Stimulated activated CD4-positive, alpha-beta T cell treated with anti-CD3 and anti-CD28 coated beads, Interleukin-1b, Interleukin-23, amount 100 ng/mL, for 4 hours (primary cell): ENCODE measurements at places on chromosomes 12 and 14.
A peak's percentile ranks its signal among the peaks of the same experiment; 100 is the strongest.

- DNase-seq = no peak
These were observed 160.2 kb downstream of the DAD1 start for GRCh38 chr14:22428700-22429291.

DNA sequence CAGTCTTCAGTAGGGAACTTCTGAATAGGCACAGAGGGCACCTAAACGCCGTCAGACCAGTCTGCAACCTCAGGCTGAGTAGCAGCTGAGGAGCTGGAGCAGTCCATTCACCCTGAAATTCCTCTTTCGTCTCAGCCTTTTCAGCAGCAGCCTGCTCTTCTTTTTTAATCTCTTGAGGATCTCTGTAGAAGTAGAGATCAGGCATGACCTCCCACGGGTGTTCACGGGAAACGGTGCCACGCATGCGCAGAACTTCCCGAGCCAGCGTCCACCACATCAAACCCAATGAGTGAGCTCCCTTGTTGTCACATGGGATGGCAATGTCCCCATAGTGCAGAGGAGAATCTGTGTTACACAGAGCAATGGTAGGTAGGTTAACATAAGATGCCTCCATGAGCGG lies 11.1 kb upstream of the MARK3 start:
- DNase-seq = no peak

GRCh38 chr14:86604561-86604960 lies 1074.6 kb downstream of the FLRT2 start:
- DNase-seq = no peak

DNA sequence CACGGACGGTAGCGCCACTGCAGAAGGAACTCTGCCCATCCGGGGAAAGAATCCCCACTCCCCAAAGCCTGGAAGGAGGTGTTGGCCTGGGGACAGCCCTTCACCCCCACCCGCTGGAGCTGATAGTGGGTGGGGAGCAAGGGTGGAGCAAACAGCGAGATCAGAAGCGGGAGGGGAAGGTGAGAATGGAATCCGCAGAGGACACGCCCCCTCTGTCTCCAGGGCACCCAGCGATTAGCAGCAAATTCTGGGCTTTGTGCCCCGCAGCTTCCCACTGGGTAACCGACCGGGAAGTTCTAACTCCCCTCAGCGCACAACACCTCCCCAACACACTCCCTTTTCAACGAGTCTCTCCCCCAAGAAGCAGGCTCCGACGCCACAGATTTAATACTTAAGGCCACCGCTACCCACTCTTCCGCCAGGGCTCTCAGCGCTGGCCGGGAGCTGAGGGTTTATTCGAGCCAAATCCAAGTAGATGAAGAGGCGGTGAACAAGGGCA lies 1.4 kb downstream of the SLC25A29 start:
- no peak for DNase-seq

GRCh38 chr14:94005324-94006073 lies 8.4 kb downstream of the CCDC197 start:
- DNase-seq = no peak

- DNase-seq = no peak
These were observed 66.7 kb upstream of the PTGR2 start for GRCh38 chr14:73784988-73785313.

DNA sequence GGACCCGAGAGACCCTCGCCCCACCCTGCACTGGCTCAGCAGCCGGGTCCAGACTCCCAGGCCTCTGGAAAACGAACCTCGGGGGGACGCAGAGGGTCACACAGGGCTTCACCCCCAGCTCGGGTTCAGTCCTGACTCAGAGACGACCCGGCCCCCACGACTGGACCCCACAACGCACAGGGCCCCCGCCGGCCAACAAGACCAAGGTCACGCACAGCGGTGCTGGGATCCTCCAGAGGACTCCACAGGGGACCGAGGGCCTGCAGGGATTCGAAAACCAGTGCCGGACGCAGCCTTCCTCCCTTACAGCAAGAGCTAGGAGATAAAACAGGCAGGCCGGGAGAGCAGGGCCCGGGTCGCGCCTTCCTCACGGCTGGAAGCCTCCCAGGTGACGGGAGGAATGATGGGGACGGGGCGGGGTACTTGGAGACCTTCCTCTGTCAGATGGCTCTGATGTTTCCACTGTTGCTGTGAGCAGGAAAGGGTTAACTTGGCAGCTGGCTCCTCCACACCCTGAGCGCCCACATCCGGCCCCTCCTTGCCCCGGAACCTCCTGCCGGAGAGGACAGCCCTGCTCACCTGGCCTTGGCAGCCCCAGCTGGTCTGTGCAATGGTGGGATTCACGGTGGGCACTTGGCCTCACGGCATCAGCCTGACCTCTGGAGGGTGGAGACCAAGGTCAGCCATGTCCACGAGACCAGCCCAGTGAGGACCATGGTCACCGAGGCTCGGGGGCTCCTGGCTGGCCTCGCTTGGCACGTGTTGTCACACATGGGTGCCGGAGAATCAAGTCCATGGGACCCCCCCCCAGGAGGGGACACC lies 46.2 kb downstream of the GALNT9 start:
- no peak for DNase-seq

GRCh38 chr12:34626363-34627157 lies 604.3 kb downstream of the ALG10 start:
- no peak for DNase-seq

DNA sequence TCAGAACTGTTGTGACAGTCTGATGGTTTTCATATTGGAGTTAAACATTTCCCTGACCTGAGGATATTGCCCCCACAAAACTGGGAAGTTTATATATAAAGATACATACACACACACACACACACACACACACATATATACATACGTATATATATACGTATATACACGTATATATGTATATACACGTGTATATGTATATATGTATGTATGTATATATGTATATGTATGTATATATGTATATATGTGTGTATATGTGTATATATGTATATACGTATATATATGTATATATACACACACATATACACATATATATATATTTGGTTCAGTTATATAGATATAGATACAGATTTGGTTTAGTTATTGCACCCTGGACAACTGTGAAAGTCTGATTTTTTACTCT lies 65.7 kb downstream of the ATP2B1 start:
- no peak for DNase-seq

- no peak for DNase-seq
These were observed 55.5 kb downstream of the KCNA5 start for GRCh38 chr12:5099136-5099535.

GRCh38 chr14:76834241-76834661 lies 8.0 kb downstream of the LRRC74A start:
- DNase-seq = no peak

DNA sequence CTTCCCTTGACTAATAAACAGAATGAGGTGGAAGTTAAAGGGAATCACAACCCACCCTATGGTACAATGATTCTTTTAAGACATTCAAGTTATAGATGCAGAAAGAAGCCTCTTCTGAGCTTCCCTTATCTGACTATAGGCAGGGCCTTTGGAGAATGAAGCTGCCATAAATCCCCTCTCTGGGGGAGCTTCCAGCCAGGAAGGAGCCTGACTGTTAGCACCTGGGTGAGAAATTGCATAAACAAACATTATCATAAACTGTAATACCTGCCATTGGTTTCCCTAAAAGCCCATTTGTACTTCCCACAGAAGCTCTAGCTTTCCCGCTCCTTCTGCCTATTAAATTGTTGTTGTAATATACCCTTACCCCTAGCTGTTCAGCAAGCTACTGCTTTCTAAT lies 81.3 kb upstream of the RESF1 start:
- DNase-seq = no peak

- no peak for DNase-seq
These were observed 34.5 kb upstream of the ARID2 start for GRCh38 chr12:45695035-45695434.

DNA sequence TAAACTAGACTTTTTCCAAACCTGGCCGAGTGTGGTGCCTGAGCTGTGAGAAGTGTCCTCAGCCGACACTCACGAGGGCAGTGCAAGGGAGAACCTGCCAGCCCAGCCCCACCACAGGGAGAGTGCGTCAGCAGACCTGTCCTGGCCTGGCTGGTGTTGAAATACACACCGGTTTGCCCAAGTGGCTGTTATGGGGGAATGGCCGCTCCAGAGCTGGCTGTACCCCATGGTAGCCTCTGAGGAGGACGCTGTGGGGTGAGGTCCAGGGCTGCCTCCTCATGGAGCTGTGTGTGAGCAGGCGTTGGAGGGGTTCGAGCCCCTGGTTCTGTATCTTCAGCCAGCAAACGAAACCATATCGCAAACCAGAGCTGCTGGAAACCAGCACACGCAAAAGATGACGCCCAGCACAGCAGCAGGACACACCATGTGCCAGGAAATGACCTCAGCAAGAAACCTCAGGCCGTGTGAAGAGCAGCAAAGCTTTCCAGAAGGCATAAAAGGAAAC lies 9.4 kb downstream of the ANKRD9 start:
- DNase-seq = no peak

- DNase-seq = no peak
These were observed 77.3 kb upstream of the LTA4H start for GRCh38 chr12:96112733-96113132.

- DNase-seq = no peak
These were observed 120.5 kb downstream of the AKAP6 start for GRCh38 chr14:32449648-32450047.

DNA sequence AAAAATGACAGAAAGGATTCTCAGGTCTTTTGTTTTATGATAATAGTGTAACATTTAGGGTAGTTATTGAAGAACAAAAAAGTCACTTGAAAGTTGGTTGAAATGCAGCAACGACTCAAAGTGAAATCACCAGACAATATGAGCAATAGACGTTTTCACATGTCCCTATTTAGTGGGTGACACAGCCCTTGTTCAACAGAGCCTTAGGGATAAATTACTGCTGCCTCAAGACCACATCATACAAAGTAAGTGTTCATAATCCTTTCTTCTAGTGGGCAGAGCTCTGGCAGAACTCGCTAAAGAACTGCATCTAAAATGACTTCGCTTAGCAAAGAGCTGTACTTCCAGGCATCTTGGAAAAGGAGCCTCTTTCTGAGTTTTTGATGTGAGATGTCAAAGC lies 128.5 kb upstream of the LMNTD1 start:
- no peak for DNase-seq

DNA sequence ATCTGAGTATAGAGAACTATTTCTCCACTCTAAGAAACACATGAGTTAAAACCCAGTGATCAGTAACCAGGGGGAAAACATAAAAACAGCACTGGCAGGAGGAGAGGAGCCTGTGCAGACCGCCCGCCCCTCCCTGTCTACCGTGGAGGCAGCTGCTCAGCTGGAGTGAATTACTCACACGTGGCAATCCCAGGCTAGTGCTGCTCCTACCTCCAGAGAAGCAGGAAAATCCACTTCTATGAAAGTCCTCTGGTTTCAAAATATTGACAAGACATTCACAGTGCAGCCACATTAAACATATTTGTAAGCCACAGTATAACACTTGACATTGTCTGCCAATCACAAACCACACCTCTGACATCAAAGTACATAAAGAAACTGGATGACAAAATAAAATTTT lies 16.7 kb downstream of the TMEM132D start:
- DNase-seq = no peak

- DNase-seq = no peak
These were observed 50.6 kb downstream of the EP400 start for GRCh38 chr12:132000286-132000872.

DNA sequence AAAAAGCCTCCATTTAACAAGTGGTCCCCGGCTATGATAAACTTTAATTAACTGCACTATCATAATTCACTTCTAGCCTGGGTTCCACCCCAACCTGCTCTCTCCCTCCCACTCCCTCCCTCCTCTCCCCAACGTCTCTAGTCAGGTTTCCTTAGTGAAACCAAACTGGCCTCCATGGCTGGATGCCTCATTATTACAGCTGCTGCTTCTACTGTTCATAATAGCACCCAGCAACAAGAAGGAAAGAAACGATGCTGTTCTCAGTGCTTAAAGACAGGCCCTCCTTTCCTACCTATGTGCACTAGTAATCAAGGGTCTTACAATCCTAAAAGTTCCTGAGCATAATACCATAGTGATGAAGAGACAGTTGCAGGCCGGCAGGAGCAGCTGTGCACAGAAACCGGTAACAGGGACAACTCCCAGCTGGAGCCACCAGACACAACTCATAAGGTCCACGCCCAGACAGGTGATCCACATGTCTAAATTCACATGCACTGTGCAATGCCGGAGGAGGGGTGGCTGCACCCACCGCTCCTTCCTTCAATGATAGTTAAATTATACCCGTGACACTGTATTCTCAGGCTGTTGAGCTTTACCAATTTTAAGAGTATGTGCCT lies 6.2 kb downstream of the IRF2BPL start:
- no peak for DNase-seq

DNA sequence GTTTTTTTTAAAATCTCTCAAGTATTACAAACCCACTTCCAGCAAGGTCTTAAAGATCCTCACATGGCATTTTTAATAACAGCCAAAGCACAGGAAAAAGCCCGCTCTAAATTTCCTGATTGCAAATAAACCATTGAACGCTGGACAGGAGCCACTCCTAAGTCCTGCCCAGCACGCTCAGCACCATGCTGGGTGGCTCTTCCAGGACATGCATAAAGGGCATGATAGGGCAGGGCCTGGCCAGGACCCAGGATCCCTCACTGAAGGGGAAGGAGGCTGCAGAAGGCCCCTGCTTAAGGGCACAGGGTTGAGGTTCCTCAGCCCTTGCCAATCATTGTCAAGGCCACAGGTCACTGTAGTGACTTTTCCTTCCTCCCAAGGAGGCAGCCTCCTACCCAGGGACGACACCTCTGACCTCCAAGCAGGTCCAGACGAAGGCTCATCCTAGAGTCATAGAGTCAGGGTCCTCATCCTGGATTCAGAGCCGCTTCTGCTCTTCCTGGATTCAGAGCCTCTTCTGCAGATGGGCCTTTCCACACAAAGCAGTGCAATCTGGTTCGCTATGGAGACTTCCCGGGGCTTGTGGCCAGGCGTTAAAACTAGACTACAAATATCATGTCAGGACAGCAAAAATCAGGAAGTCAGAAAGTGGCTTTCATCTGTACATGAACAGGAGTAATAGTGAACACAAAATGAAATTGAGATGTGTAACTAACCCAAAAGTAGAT lies 123.8 kb downstream of the GCH1 start:
- DNase-seq = no peak

DNA sequence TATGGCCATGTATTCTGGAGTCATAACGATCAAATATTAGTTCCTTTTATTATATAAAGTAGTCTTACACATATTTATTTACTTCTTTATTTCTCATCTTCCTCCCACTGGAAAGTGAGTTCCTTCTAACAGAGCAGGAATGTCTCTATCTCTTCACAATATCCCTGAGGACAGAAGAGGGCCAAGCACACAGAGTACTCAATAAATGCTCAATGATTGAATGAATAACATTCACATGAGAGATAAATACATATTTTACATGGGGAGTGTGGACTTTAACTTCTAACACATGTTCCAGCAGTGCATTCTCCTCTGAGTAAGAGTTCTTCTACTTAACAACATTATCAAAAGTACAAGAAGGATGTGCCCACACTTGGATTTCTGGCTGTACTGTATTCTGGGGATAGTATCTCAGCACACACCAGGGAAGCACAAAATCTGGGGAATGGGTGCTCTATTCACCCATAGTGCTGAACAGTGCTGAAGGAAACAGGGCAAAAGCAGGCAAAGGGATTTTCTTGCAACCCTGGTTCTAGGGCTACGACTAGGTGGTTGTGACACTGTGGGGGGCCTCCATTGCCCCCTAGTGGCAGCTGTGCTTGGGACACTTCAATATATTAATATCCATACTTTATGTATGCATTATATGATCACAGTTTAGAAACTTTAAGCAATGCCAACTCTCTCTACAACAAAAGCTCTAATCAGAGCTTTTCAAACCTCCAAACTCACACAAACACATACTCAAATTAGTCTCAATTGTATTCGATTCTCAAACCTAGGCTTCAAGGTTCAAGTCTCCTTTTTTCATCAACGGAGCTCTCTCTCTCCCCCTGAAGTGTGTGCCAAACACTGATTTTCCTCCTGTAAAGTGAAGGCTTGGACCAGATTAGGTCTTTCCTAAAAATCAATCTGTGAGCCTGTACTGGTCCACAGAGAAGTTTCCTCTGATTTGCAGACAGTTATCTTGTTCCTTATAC lies 115.5 kb downstream of the SLC2A13 start:
- DNase-seq = peak; percentile 32
